Astrocyte (in vitro differentiated cells and primary cell): ENCODE measurements at places on chromosomes 12 and 14.

DNA sequence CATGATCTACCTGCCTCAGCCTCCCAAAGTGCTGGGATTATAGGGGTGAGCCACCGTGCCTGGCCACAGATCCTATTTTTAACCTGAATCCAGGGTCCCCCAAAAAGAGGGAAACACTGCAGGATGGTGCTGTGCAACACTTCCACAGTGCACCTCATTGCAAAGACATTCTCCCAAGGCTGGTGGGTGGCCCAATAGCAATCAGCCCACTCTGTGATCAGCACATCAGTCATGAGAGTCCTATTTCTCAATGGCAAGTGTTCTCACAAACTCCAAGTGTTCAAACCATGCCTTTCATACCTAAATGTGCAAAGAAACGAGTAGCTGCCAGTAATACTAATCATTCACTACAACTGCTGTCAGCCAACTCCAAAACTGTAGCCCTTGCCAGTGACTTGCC, 612.9 kb downstream of the CCER1 start:
- no peak for DNase-seq

DNA sequence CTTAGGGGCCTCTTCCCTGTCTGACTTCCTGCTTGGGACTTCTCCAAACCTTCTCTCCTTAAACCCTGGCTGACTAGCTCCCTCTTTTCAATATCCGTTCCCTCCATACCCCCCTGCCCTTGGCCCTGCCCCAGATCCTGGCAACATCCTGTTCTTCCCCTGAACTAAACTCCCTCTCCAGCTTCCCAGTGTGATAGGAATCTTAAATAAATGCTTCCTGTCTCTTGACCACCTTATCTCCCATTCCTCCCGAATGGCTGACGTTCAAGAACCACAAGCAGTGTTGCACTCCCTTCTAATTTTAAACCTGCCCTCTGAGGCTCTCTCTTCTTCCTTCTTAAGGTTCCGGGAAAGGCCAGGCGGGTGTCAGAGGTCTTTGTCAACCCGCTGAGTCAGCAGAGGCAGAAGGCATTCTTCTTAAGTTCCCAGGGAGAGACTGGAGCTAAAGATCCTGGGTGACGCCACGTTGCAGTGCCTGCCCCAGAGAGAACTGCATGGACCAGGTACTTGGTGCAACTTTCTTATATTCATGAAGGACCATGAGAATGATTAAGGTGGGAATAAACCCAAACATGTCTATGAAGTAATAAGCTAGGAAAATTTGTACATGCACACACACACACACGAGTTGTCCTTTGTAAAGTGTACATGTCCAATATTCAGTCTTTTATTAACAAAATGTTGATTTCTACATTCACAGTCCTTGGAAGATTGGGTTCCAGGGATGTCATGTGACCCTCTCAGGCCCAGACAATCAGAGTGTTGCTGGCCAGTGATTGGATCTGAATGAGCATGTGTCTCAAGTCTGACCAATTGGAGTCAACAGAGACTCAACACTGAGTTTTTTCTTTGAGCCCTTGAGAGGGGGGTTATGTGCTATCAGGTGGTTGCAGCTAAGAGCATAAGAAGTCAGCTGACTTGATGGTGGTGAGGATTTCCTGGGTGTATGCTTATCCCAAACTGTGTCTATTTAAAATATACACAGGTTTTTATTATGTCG, 420.2 kb upstream of the TBX3 start:
- DNase-seq: peak; percentile 82

- peak; percentile 93 for DNase-seq
These were observed 14.9 kb upstream of the IRF2BPL start for GRCh38 chr14:77043177-77043983.

GRCh38 chr14:34766606-34767005, 52.2 kb upstream of the CFL2 start:
- DNase-seq: peak; percentile 21

DNA sequence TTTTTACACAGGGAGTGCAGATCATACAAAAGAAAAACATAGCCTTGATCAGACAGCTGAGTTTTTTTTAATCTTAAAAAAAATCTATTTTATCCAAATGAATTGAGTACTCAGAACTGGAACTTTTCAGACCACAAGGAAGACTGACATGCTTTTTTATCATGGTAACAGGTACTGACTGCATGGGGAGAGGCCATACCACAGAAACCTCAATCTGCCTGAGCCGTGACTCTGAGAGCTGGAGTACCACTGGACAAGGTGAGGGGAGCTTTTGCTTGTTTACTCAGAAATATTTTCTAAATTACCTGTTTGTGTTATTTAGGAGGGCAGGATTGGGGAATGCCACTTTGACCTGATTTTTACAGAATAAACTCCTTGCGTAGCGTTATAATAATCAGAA, 143.9 kb downstream of the ALX1 start:
- DNase-seq: no peak

DNA sequence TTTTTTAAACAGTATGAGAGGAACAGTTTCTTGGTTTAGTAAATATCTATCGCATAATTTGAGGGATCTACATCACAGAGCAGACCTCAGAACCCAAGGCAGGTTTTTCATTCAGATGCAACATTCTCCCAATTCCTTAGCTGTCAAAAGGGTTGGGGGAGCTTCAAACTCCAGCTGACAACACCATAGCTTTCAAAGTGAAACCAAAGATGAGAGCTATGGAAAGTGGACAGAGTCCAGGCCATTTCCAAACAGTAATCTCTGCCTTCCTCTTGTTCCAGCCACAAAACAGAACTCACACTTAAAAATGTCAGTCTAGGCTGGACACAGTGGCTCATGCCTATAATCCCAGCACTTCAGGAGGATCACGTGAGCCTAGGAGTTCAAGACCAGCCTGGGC, 87.8 kb downstream of the SPRING1 start:
- DNase-seq: no peak

DNA sequence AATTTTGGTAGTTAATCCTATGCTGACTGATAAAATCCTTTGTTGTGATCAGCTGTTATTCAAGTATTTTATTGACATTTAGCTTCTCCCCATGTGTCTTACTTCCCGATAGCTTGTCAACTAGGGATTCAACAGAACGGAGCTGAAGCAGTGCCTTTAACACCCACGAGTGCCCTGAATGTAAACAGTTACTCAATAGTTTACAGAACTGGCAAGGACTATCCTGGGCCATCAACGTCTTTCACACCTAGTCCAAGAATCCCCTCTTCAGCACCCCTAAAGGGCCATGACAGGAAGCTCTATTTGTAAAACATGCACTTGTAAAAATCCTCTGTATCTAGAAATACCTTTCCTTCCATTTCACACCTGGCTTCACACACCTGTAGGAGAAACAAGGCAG, 45.3 kb downstream of the SETD3 start:
- DNase-seq: no peak

GRCh38 chr12:26034371-26035142, 76.1 kb downstream of the RASSF8 start:
- peak; percentile 93 for DNase-seq

DNA sequence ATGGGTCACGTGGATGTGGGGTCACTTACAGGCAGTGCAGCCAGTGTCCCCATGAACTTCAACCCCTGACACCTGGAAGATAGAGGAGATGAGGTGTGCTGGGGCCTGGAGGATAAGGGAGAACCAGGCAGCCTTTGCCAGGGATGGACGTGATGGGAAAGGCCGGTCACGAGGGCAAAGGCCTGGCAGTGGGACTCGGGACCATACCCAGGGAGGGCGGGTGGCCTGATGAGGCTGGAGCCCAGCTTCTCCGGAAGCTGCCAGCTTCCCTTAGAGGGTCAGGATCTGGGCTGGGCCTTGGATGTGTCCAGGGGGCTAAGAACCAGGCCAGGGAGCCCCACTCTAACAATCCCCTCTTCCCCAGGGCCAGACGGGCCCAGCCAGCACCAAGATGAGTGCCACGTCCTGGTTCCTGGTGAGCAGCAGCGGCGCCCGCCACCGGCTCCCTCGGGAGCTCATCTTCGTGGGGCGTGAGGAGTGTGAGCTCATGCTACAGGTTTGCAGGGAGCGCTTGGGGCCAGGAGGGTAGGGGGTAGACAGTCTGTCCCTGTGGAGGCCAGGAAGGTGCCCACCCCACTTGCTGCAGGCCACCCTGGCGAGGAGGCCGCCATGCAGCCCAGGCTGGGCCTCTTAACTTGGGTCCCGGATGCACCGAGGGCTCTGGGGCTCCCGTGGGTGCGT, 3.1 kb downstream of the CEP170B start:
- DNase-seq: no peak
